A549 treated with GW870086 at 1 μM for 4 hours (cell line): ENCODE measurements at places on chromosomes 1 and 21. TPM values are rescaled to one million over a fixed set of nuclear protein-coding genes. Genes with fewer than 3 reads are reported as not detected.

Gene TINAGL1
- total RNA-seq = 0.29 to 1.4 TPM (median 0.77 TPM) in 5 replicates

Gene SPRR2G
- total RNA-seq = not detected in 5 replicates

Gene C4BPA
- 0.46 to 0.77 TPM (median 0.54 TPM) in 5 replicates for total RNA-seq

Gene IFT25
- total RNA-seq = 29.9 to 37.4 TPM (median 31.0 TPM) in 5 replicates

Gene VHLL
- not detected in 5 replicates for total RNA-seq

Gene CR1L
- not detected in 5 replicates for total RNA-seq

Gene NCDN
- total RNA-seq = 14.8 to 17.3 TPM (median 16.4 TPM) in 5 replicates

Gene LSM10
- 43.6 to 48.8 TPM (median 47.1 TPM) in 5 replicates for total RNA-seq

Gene ATG4C
- total RNA-seq = 3.1 to 5.6 TPM (median 4.2 TPM) in 5 replicates

Gene PDE4B
- total RNA-seq = 8.5 to 11.7 TPM (median 10.9 TPM) in 5 replicates

Gene MNDA
- total RNA-seq = not detected in 5 replicates

Gene SAMSN1
- not detected in 5 replicates for total RNA-seq

Gene PYCR2
- total RNA-seq = 46.3 to 54.3 TPM (median 51.9 TPM) in 5 replicates

Gene SYT14
- 0.05 to 0.13 TPM (median 0.05 TPM) in 4 of 5 replicates, not detected in the other for total RNA-seq

Gene SYDE2
- 0.61 to 1.1 TPM (median 0.91 TPM) in 5 replicates for total RNA-seq

Gene F3
- 1.7 to 3.2 TPM (median 2.3 TPM) in 5 replicates for total RNA-seq

Gene CFHR1
- 0.19 to 0.23 TPM in 2 of 5 replicates, not detected in the others for total RNA-seq

Gene AZIN2
- 0.62 to 1.1 TPM (median 1.0 TPM) in 5 replicates for total RNA-seq

Gene NGF
- total RNA-seq = 0.93 to 1.4 TPM (median 1.2 TPM) in 5 replicates
